Fibroblast of the aortic adventitia (primary cell): ENCODE measurements at places on chromosomes 12 and 14.

- no peak for DNase-seq
Measured at GRCh38 chr12:98738002-98738401, 92.9 kb downstream of the APAF1 start.

DNA sequence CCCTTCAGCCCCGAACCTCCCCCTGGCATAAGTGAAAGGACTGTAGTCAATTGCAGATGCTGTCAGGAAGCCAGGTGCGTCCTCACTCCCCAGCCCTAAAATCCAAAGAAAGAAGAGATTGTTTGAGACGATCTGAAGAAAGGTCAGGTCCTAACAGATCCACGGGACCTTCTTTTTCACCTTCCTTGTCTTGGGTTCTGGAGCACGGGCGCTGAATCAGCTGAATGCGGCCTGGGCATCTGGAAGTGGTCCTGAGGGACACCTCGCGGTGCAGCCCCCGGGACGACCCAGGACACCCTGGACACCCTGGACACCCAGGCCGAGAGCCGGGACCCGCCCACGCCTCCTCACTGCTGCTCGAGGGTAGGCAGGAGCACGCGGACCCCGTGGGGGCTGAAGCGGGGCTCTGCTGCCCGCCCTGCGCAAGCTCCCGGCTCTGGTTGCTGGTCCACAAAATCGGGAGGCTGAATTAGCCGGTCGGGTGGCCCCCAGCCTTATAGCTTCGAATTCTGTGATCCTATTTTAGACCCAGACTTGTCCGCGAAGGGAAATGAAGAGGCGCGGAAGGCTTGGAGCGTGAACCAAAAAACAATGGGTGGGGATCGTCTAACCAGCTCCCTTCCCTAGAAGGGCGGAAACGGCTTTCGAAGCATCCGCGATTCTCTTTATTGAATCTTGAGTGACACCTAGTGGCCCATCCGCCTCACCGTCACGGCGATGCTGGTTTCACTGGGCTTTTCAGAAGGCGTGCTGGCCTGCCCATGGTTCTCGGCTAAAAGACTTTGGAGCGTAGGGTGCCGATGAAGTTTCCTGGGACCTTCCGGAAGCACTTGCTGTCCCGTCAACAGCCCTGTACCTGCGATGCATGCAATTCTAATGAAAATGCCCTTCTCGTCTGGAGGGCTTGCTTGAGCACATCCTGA lies 46.4 kb upstream of the PLXNC1 start:
- peak; percentile 90 for DNase-seq

GRCh38 chr12:71780237-71780822 lies 25.7 kb downstream of the RAB21 start:
- peak; percentile 63 for DNase-seq

DNA sequence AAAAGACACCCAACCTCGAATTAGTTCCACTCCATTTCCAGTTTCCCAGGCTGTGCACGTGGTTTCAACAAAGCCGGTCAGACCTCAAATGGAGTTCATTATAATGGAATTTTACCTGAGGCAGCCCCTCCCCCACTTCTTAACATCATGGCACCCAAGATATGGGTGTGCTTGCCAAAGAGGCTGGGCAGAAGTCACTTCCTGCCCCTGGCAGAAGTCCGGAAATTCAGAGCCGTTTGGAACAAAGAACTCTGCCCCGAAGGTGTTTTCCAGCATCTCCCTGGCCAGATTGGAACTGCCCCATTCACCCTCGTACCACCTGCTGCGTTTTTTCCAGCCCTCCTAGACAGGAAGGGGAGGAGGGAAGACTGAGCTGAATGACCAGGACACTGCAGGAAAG lies 8.2 kb downstream of the VDR start:
- no peak for DNase-seq

DNA sequence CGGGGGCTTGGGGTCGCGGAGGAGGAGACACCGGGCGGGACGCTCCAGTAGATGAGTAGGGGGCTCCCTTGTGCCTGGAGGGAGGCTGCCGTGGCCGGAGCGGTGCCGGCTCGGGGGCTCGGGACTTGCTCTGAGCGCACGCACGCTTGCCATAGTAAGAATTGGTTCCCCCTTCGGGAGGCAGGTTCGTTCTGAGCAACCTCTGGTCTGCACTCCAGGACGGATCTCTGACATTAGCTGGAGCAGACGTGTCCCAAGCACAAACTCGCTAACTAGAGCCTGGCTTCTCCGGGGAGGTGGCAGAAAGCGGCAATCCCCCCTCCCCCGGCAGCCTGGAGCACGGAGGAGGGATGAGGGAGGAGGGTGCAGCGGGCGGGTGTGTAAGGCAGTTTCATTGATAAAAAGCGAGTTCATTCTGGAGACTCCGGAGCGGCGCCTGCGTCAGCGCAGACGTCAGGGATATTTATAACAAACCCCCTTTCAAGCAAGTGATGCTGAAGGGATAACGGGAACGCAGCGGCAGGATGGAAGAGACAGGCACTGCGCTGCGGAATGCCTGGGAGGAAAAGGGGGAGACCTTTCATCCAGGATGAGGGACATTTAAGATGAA lies 630 bp downstream of the FOS start:
- peak; percentile 86 for DNase-seq

GRCh38 chr14:105195522-105196264 lies 14.6 kb upstream of the NUDT14 start:
- DNase-seq, result no peak

DNA sequence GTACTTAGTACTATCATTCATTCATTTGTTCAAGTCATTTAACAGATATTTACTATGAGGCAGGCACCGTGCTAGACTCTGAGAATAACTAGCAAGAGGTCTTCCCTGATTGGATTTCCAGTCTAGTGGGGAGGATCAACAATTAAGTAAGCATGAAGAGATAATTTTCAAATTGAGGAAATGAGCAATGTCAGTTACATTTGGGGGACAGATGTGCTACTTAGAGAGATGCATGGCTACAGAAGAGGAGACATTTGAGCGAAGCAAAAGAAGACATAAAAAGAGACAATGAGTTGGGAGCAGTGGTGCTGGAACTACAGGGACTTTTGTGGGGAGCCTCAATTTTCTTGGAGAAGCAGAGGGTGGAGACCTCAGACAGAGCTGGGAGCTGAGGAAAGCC lies 7.7 kb downstream of the KCNA5 start:
- DNase-seq, result no peak
